ENCODE measurements at places on chromosomes 3 and 15.

DNA sequence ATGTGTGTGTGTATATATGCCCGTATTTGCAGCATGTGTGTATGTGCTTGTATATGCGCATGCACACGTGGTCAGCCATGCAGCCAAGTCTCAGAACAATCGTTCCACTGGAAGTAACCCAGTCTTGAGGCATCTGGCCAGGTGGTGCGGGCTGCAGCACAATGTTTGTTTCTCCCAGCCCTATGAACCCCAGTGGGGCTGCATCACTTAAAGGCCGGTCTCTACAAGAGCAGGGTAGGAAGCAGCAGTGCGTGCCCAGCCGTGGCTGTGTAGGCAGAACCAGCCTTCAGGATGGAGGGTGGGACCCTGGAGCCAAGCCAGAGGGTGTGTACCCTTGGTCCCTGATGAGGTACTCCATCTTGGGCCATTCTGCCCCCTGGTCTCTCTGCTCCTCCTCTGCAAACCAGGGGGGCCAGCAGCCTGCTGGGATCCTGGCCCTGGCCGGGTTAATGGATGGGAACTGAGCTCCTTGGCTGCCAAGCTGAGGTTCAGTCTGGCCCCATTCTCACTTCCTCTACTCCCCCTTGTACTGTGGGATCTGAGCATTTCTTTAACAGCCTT is 11.8 kb downstream of the KLF13 start:
- DNase-seq, result no peak

DNA sequence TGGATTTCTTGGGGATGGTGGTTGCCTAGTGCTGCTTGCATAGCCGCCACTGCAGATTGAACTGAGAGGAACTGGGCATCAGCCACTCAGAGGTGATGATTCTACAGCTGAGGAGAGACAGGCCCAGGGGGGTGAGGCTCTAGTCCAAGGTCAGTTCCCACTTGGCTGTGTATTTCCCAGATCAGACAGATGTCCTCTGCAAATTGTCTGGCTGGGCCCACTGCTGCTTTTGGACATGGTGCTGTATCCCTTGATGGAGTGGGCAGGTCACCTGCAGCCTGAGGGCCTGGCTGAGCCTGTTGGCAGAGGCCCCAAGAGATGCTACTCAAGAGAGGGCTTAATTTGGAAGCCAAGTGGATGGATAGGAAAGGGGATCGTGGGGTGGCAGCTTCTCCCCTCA is 124.5 kb upstream of the CTDSPL start:
- DNase-seq, result no peak

DNA sequence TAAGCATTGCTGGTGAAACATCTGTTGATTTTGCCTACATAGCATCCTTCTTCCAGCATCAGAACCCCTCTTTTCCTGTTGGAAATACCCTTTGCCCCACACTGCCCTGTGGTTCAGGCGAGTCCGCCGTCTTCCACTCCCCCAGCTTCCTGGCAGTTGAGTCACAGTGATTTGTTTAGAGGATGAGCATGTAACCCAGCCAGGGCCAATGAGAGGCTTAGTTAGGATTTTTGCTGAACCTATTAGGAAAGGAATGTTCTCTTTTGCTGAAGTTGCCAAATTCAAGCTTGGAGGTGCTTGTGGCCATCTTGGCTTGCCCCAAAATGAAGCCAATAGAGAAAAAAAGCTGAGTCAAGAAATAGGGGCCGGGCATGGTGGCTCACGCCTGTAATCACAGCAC is 19.0 kb upstream of the MEX3B start:
- no peak for DNase-seq

DNA sequence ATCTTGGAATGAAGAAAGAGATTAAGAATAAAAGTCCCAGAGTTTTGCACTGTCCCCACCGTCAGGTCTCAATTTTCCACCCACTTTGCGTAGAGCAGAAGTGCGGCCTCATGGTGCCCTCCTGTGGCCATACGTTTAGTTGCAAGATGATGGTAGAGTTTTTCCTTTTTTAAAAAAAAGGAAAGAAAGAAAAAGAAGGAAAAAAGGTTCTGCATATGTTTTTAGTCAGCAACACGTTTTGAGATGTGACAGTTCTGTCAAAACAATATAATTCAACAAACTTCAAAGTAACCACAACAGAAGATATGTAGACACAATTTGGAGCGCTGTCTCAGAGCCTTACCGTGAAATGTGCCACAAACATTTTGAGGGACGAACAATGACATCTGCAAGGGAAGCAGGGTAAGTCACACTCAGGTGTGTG is 24.6 kb downstream of the EBLN2 start:
- no peak for DNase-seq

DNA sequence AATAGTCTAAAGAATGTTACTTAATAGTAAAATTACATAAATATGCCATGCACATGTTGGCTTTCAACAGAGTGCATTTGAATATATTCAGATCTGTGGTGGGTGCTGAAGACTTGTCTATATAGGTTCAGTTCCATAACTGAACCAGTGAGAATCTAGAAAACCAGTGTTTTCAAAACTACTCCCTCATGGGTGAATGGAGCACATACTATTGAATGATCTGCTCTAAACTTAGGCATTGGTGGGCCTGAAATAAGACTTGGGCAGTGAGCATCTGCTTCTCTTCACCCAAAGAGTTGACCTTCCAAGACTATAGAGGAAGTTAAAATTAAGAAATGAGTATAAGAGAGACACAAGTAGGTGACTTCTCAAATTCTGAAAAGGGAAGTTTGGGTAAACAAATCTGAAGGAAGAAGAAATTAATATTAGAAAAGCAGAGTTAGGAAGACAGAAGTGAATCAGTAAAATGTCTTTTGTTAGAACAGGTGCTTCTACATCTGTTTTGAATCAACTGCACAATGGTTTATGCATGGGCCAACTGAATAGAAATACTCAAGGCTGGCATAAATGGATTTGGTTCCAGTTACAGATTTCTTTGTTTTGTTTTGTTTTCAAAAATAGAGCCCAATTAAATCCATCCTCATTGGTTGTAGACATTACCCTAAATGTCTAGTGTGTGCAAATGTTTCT is 19.3 kb downstream of the ALCAM start:
- DNase-seq, result no peak

GRCh38 chr15:100515758-100516157 is 13.0 kb downstream of the CERS3 start:
- no peak for DNase-seq

- DNase-seq, result no peak
Measured at GRCh38 chr3:37149257-37149656, 25.1 kb downstream of the LRRFIP2 start.

GRCh38 chr3:170027233-170028102 is 10.3 kb upstream of the GPR160 start:
- no peak for DNase-seq

DNA sequence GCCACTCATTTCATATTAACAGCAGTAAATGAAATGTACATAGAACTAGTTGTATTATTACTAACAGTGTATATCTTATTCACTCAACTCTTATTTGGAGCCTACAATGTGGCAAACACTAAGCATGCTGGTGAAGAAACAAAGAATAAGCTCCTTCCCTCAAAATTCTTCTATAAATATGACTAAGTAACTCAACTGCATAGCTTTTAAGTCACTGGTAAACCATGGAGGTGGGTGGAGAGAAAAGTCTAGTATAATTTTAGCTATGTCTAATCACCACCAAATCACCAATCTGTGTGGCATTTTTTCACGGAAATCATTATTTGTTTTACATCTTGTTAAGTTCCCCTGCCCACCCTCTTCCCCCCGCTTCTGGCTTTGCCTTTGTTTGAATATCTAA is 17.5 kb downstream of the COPS2 start:
- no peak for DNase-seq

DNA sequence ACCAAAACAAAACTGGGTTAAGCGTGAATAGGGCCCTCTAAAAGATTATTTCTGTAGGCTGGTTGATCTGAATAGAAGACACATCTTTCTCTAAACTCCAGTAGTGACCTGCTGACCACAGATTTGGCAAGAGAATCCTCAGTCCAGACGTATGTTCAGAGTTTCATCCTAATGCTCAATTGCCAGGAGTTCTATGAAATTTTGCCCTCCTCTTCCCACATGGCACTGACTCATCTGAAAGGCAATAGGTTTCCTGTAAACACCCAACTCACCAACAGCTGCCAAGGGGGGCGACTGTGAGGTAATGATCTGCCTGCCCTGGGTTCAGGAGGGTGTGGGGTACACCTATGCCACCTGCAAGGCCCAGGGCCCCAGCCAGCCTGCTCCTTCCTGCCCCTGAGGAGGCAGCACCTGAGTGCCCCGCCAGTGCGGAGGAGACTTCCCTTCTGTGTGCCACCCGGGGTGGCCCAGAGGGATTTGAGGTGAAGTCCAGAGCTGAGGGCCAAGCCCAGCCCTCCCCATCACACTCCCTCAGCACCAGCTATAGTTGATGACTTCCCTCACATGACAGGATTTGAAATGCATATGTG is 8.4 kb upstream of the PLA2G4D start:
- no peak for DNase-seq

Data from amygdala (tissue), 56 donors.